ENCODE measurements at places on chromosomes 1 and 21.

GRCh38 chr1:160519642-160520435 is 3.2 kb downstream of the SLAMF6 start:
- ATAC-seq = peak; percentile 62

DNA sequence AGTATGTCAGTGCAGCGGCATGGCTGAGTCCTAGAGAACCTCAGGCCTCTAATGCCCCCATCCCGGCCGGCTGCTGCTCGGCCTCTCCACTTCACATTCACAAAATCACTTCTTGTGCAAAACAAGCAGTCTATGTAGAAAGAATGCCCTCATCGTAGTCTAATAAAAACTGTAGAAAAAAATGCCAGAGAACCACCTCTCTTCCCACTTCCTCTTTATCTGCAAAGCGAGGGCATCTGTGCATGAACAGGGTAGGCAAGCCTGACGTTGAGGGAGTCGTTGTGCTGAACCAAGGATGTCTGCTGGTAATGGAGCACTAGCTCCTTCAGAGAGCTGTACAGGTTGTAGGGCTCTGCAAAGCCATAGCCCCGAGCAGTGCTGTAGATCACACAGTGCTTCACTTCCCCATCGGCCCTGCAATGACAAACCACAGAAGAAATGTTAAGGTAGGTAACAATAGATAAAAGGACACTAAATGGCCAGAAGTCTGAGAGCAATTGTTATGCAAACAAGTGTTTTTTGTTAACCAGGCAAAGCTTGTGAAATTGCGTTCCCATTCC is 88.9 kb downstream of the PIK3R3 start:
- ATAC-seq = no peak

DNA sequence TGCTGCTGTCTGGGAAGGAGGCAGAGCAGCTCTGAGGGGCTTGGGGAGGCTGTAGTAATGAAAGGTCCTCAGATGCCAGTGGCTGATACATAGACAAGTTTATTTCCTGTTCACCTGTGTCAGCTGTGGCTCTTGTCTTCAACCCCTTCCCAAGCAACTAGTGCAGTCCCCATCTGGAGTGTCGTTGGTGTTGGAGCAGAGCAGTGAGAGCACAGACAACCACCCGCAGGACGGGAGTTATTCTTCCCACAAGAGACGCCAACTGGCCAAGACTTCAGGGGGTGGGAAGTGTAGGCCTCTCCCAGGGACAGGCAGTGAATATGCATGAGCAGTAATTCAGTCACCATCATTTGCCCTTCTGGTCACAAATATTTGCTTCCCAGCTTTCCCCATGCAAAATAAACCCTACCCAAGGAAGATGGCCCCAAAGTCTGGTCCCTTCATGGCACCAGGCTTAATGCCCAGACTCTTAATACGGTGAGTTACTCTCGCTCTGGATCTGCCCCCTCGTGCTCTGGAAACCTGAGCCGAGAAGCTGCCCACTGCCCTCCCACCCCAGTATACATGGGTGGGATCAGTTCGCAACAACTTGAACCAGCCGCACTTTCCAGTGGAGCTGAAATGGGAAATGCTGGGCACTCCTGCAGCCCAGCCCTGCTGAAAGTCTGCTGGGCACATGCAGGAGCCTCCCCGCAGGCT is 153.5 kb upstream of the COL6A1 start:
- ATAC-seq = no peak

DNA sequence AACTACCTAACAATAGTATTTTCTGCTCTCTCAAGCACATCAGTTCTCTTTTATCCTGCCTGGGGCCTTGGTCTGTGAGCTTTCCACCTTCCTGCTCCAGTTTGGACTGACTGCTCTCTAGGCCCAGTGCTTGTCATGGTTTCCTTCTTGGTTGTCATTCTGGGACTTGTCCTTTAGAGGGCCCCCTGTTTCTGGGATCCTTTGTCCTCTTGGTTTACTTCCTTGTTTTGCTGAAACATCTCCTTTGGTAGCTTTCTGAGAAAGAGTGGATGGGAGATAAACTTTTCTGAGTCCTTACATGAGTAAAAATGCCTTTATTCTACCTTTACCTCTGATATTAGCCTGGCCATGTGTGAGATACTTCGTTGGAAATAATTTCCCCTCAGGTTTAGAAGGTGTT is 4.7 kb downstream of the SLC1A7 start:
- no peak for ATAC-seq

DNA sequence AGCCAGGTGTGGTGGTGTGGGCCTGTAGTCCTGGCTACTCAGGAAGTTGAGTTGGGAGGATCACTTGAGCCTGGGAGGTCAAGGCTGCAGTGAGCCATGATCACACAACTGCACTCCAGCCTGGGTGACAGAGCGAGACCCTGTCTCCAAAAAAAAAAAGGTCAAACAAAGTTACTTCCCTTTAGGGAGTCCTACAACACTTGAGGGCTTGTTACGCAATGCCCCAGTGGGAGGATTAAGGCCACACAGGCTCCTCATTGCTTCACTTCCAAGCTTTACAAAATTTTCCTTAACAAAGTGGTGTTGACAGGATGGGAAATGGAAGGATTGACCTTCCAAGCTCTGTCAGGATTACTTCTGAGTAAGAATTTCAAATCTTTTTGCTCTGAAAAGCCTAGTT is 6.2 kb upstream of the EXTL1 start:
- ATAC-seq = no peak

GRCh38 chr21:28104346-28104745 is 888.3 kb downstream of the LTN1 start:
- no peak for ATAC-seq

DNA sequence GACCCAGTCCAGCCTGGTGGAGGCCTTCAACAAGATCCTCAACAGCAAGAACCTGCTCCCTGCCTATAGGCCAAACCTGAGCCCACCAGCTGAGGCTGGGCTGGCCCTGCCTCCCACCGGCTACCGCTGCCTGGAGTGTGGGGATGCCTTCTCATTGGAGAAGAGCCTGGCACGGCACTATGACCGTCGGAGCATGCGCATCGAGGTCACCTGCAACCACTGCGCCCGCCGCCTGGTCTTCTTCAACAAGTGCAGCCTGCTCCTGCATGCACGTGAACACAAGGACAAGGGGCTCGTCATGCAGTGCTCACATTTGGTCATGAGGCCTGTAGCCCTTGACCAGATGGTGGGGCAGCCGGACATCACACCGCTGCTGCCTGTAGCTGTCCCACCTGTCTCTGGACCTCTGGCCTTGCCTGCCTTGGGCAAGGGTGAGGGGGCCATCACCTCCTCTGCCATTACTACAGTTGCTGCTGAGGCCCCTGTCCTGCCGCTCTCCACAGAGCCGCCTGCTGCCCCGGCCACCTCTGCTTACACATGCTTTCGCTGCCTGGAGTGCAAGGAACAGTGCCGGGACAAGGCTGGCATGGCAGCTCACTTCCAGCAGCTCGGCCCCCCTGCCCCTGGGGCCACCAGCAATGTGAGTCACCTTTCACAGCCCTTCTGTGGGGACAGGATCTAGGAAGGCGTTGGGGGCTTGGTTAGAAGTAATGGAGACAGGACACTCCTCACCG is 5.8 kb downstream of the ZNF687 start:
- ATAC-seq = no peak

DNA sequence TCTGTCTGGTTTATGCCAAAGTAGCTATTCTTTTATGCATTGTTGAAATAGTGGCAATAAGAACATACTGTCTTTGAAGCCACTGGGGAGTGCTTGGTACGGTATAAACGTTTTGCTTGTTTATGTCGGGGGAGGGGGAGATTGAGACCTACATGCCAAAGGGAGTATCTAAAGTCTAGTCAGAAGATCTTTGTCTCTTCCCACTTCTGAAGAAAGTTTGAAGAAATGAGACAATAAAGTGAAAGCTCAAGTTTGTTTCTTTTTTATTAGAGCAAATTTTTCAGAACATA is 6.8 kb downstream of the AKIRIN1 start:
- ATAC-seq = no peak

DNA sequence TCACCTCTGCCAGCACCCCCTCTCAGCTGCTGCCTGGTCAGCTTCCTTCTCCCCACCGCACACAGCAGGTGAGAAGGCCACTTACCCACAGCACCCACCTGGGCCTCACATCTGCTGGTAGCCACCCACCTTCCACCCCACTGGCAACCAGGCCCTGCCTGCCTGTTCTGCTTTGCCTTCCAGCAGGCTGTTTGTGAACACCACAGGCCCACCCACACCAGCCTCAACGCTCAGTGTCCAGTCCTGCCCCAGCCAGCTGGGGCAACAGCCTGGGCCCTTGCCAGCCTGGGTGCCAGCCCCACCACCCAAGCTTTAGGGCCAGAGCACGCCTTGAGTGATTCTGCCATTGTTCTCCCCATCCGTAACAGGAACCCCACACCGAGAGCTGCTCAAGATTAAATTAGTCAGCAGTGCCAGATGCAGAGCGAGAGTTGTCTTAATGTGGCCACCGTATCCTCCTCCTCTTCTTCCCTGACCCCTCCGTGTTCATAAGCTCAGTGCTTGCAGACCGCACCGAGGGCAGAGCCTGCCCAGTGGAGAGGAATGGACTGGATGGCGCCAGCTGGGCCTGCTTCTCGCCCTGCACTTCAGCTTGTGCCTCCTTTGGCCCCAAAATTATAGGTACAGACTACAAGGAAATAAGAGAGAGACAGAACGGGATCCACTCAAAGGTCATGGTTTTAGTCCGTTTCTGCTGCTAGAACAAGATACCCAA is 120.3 kb upstream of the COL6A1 start:
- no peak for ATAC-seq

DNA sequence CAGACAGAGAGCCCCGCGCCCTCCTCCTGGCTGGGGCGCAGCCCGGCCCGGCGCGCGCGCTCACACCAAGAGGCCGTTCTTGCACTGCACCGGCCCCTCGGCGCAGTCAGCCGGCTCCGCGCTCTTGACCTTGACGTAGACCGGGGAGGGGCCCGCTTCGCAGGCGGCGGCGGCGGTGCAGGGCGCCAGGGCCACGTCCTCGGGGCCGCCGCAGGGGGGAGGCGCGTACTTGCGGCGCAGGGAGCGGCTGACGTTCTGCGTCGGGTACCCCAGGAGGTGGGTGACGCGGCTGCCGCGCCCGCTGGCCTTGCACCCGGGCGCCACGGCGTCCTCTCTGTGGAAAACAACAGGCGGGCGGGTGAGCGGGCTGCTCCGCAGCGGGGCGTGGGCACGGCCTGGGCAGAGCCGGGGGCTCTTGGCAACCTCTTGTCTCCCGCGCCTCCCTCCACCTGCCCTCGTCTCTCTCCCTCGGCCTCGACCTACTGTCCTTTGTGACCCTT is 7.7 kb downstream of the VSIG8 start:
- peak; percentile 94 for ATAC-seq

DNA sequence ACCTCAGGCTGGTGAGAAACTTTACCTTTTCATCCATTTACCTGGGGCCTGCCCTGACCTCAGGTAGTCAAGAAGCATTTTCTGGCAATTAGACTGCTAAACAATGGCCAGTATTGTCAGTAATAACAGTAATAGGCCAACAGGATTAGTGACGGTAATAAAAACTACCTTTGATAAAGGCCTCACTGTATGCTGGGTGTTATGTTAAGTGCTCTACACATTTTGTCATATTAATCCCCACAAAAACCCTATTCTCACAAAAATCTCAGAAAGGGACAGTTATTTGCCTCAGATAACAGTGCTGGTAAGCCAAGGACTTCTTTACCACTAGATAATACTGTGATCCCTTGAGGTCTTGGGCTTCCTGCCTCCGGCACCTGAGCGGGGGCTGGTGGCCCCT is 191.4 kb downstream of the FOXD2 start:
- no peak for ATAC-seq

GRCh38 chr21:39350094-39351005 is 1.5 kb upstream of the HMGN1 start:
- no peak for ATAC-seq

GRCh38 chr21:34688145-34688544 is 19.4 kb downstream of the CLIC6 start:
- ATAC-seq = no peak

DNA sequence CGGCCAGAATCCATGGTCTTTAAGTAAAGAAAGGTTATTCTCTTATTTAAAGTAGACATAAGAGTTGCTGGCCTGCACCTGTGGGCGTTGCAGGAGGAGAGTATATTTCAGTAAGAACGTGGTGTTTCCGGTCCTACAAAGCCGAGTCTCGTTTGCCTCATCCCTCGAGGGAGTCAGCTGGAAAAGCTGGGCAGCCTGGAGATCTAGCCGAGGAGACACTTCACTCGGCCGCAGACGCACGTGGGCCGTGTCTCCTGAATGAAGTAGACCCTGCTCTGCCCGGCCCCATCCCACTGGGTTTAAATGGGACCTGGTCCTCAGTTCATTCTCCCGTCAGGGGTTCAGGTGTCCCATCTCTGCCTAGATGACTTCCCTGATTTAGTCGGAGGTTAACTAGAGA is 14.9 kb downstream of the SLC45A1 start:
- ATAC-seq = no peak

GRCh38 chr1:67537667-67538018 is 107.4 kb upstream of the SERBP1 start:
- no peak for ATAC-seq

DNA sequence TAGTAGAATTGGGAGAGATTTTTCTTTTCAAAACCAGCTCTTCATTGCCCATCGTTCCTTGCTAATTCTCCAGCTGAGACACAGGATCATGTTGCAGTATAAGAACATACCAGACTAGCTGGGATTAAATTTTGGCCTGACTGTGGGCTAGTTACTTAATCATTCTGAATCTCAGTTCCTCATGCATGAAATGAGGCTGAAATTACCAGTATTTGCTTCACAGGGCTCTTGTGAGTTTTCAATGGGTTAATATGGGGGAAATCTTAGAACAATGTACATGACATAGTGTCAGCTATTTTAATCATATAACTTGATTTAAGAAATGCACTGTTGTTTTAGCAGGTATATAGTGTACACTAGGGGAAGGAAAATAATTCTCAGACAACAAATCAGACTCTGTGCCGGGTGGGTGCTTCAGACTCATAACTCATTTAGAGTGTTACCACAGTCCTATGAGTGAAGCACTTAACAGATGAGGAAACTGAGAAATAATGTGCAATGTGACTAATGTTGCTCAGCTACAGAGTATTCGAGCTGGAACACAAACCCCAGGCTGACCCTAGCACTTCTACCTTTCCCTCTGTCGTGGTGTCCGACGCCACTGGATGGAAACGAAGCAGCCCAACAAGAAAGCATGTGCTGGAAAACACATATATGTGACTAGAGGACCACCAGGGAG is 137.6 kb upstream of the SGIP1 start:
- ATAC-seq = peak; percentile 40

DNA sequence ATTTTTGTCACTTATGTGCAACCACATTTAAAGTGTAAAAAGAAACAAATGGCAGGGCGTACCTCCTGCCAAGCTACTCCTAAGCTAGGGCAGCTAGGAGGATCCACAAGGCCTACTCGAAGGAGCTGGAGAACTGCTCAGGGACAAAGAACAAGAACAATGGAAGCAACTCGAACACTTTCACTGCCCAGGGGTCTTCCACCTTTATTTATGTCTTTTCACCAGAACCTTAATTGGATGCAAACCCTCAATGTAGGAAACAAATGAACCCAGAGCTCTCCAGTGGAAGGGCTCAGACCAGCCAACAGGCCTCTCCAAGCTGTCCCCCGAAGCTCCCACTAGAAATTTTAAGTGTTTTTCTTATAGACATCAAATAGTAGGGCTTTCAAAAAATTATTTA is 39.9 kb downstream of the C1orf198 start:
- no peak for ATAC-seq

GRCh38 chr1:214485151-214485550 is 66.3 kb downstream of the PTPN14 start:
- no peak for ATAC-seq

All from activated CD4-positive, CD25-positive, alpha-beta regulatory T cell treated with anti-CD3 and anti-CD28 coated beads, Interleukin-2, amount 50 U/mL, for 24 hours (primary cell).